ENCODE measurements at places on chromosomes 7 and 10. TPM values are rescaled to one million over a fixed set of nuclear protein-coding genes. Genes with fewer than 3 reads are reported as not detected.

TBC1D12 gene
- 0.31 TPM for polyA plus RNA-seq

GJD4 gene
- not detected for polyA plus RNA-seq

SPDYE5 gene
- 0.42 TPM for polyA plus RNA-seq

AKAP9 gene
- 20.8 TPM for polyA plus RNA-seq

UCN3 gene
- polyA plus RNA-seq = not detected

MYH16 gene
- not detected for polyA plus RNA-seq

MMD2 gene
- not detected for polyA plus RNA-seq

SCART1 gene
- polyA plus RNA-seq = not detected

EEF1AKMT2 gene
- polyA plus RNA-seq = 24.4 TPM

SLC26A5 gene
- polyA plus RNA-seq = not detected

TMEM270 gene
- not detected for polyA plus RNA-seq

BLOC1S2 gene
- 258 TPM for polyA plus RNA-seq

DNA sequence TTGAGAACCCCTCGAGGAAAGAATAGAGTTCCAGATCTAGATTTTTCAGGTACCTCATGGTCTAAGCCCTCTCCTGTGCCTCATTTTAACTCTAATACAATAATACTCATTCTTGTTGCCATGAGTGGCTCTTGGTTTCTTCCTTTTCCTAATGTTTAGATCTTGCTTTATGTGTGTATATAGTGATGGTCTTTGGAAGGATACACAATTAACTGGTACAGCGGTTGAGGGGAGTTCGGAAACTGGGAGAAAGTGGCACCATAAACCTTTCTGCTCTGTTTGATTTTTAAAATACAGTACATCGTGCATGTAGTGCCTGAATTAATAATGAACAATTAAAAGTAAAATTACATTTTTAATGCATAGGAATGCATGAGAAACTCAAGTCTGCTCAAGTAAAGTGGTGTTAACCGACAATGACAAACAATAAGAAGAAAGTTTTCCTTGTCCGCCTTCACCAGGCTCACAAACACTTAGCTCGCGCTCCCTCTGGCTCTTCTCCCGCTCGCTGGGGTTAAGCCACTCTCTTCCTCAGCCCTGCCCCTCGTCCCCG lies 386 bp upstream of the EIF4EBP2 start:
- peaks cover 42% of the 10 kb centered on the region for H3K4me1 ChIP-seq
- H3K27ac ChIP-seq = peak overlapping the region; percentile 89
- DNase-seq = no peak
- H3K27me3 ChIP-seq = no peaks in the 10 kb centered on the region

DNA sequence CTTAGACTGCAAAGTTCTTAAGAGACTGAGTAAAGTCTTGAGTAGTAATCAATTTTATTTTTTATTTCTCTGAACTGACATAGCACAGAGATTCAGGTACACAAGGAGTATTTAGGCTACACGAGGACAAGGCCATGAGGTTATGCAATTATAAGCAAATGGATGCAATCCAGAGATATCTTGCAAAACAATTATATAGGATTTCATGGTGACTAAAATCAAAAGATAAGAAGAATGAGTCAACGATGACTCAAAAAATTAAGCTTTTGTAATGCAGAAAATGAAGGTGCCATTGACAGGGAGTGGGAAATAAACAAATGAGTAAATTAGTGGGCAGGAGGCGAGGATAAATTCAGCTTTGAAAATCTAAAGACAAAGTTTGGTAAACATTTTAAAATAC lies 66.7 kb upstream of the MYO3A start:
- no peak for DNase-seq
- no peaks in the 10 kb centered on the region for H3K4me1 ChIP-seq
- H3K4me3 ChIP-seq = no peak overlapping the region
- H3K36me3 ChIP-seq = peaks cover 7% of the 10 kb centered on the region
- H3K27me3 ChIP-seq = peaks cover 26% of the 10 kb centered on the region
- no peak overlapping the region for H3K27ac ChIP-seq

DNA sequence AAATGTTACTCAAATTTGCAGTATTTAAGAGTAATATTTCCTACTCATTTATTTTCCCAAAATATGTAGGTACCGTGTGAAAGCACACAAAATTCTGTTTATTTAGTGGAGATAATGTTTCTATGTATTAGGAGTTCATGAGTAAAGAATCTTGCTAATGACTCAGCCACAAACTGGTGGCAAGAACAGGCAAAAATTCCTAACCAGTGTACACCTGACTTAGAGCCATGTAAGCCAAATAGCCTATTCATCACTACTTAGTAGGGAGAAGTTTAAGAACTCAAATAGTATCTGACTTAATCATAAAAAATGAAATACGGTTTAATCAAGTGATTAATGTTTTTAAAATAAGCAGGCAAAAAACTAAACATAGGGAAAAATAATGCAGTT lies 169.0 kb downstream of the SRPK2 start:
- no peak overlapping the region for H3K4me3 ChIP-seq
- H3K27me3 ChIP-seq = no peaks in the 10 kb centered on the region
- H3K4me1 ChIP-seq = peaks cover 54% of the 10 kb centered on the region
- no peaks in the 10 kb centered on the region for H3K36me3 ChIP-seq
- no peak for DNase-seq

GRCh38 chr10:47458466-47459154 lies 25.3 kb downstream of the ANXA8 start:
- H3K27me3 ChIP-seq = peaks cover 10% of the 10 kb centered on the region
- H3K36me3 ChIP-seq = no peaks in the 10 kb centered on the region
- no peak for DNase-seq
- peaks cover 9% of the 10 kb centered on the region for H3K4me1 ChIP-seq
- no peak overlapping the region for H3K4me3 ChIP-seq

DNA sequence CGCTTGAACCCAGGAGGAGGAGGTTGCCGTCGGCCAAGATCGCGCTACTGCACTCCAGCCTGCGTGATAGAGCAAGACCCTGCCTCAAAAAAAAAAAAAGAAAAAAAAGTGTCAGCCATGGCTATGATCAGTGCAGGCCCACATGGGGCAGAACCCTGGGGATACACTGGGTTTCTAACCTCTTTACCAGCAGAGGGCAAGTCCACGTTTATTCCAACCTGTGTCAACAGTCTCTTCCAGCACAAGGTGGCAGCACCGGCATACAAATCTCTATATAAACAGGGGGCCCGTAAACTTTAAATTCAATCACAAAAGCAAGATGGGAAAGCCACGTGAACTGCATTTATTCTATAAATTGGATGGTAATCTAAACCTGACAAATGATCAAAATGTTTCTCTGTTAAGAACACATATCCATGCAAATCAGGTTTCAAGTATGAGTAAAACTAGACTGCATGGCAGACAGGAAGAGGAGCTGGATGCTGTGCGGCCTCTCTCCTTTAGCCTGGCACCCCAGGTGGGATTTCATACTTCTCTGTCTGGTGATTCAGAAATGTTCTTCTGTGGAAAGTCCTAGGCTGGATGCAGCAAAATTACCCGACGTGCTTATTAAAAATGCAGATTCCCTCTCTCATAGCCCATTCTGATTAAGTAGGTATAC lies 60.0 kb upstream of the STEAP1B start:
- H3K36me3 ChIP-seq = no peaks in the 10 kb centered on the region
- DNase-seq = peak; percentile 75
- peaks cover 51% of the 10 kb centered on the region for H3K4me1 ChIP-seq
- no peaks in the 10 kb centered on the region for H3K27me3 ChIP-seq
- H3K4me3 ChIP-seq = peak overlapping the region; percentile 47
- peak overlapping the region; percentile 28 for H3K27ac ChIP-seq

DNA sequence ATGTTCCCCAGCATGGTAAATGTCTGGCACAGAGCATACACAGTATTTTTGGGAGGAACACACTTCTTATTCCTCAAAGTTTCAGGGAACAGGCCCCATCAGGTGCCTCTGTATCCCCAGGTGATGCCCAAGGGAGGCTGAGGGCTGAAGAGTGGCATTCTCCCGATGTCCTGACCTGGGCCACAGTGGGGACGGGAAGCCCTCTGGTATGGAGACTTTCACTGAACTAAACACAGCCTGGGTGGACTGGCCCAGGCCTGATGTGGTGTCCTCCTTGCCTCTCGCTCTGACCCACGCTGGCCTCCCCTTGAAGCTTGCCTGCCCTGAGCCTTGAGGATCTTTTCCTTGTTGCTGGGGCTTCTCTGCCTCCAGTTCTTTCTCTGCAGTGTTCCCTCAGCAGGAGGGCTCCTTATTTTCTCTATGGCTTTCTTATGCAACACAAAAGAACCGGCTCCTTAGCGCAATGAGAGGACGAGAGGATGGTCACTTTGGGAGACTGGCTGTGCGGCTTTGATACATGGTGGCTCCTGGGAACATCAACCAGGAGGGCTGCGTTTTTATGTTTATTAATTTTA lies 157.5 kb upstream of the TNS3 start:
- DNase-seq = no peak
- peaks cover 21% of the 10 kb centered on the region for H3K27me3 ChIP-seq
- peaks cover 34% of the 10 kb centered on the region for H3K4me1 ChIP-seq
- H3K36me3 ChIP-seq = no peaks in the 10 kb centered on the region

DNA sequence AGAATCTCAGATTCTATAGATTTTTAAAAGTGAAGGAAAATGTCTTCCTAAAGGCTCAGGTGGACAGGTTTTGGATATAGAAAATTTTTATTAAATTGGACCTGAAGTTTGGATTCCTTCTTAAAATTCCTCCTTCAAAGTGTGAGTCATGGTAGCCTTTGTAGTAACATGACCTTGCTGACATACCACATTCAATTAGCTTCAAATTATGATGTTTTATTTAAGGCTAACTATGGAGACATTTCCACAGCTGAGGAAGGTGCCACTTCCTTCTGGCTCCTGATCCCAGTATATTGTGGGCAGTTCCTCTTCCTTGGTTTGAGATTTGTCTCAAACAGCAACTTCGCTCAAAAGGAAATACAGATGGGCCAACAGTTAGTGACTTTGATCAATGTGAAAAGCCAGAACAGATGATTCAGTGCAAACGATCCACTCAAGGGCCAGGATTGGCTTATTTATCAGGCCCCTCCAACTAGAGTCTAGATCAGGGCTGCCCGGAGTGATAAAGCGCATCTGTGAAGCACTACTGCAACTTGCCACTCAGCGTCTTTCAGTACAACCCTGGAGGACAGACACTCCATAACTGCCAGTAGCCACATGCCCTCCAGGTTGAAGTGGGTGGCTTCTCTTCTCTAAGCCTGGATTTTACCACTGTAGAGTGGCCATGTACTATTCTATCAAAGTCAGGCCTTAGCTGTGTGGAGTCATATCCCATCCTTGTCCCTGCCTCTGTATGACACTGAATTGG lies 573.5 kb downstream of the KIF20B start:
- no peak overlapping the region for H3K27ac ChIP-seq
- no peak for DNase-seq
- H3K36me3 ChIP-seq = no peaks in the 10 kb centered on the region
- no peaks in the 10 kb centered on the region for H3K4me1 ChIP-seq
- H3K27me3 ChIP-seq = peaks cover 8% of the 10 kb centered on the region

GRCh38 chr10:30691639-30692015 lies 62.1 kb upstream of the LYZL2 start:
- no peaks in the 10 kb centered on the region for H3K36me3 ChIP-seq
- H3K4me1 ChIP-seq = peaks cover 6% of the 10 kb centered on the region
- no peak overlapping the region for H3K27ac ChIP-seq

GRCh38 chr10:16274911-16275310 lies 161.9 kb upstream of the PTER start:
- H3K36me3 ChIP-seq = peaks cover 5% of the 10 kb centered on the region
- H3K4me1 ChIP-seq = no peaks in the 10 kb centered on the region
- no peak overlapping the region for H3K27ac ChIP-seq
- no peak overlapping the region for H3K4me3 ChIP-seq

- H3K27me3 ChIP-seq = no peaks in the 10 kb centered on the region
- H3K4me1 ChIP-seq = peaks cover 9% of the 10 kb centered on the region
- H3K36me3 ChIP-seq = no peaks in the 10 kb centered on the region
- H3K27ac ChIP-seq = no peak overlapping the region
- no peak overlapping the region for H3K4me3 ChIP-seq
These were observed 39.7 kb downstream of the OTUD1 start for GRCh38 chr10:23478570-23478969.

DNA sequence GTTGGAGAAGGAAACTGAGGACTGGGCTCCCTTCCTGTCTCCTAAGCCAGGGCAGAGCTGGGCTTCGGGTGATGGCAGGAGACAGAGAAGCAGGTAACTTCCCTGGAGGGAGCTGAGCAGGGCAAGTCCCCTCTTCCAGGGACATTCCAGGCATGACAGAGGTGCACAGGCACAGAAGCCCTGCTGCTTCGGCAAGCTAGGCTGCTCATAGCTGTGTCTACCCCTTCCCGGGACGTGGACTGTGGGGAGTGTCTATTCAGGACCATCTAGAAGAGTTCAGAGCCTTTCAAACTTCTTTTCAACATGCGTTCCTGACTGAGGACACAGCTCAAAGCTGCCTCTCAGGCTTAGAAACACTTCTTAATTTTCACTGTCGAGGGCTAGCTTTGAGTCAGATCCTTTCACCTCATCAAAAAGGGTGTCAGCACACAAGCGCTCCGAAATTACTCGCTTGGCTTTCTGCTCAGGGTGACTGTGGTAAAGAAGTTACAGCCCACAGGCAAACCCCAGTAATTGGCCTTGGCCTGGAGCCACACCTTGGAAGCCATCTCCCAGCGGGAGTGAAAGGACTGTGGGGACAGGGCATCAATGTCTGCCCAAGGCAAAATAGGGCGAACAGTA lies 63.7 kb upstream of the STEAP1B start:
- peaks cover 82% of the 10 kb centered on the region for H3K4me1 ChIP-seq
- H3K27me3 ChIP-seq = no peaks in the 10 kb centered on the region
- no peaks in the 10 kb centered on the region for H3K36me3 ChIP-seq
- peak overlapping the region; percentile 77 for H3K4me3 ChIP-seq
- no peak for DNase-seq

DNA sequence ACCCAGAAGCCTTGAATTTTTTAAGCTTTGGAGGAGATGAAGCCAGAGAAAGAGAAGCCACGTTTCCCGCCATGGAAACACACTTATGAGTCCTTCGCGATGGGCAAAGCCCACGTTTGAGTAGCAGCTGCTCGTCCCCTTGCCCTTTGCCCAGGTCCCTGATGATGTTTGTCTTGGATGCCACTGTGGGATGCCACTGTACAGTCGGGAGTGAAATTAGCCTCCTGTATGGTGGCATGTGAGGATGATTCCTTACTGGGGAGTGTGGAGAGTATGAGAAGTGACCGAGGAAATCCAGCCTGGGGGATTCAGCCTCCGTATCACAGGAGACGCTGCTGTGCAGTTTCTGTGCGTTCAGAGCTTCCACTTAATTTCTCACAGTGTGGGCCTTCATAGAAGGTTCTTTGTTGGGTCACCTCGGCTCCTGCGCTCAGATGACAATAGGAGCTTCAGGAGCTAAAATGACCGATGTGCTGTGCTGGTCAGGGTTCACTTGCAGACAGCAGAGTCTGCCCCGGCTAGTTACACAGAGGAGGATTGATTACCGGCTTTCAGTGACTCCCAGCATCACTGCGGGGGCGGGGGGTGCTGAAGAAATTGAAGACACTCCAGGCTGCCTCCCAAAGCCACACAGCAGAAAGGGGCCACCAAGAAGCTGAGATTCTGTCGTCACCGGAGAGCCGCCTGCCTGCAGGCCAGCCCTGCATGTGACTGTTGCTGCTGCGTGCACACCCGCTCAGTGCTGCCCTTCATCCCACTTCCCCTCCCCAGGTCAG lies 122.1 kb upstream of the SFMBT2 start:
- H3K36me3 ChIP-seq = no peaks in the 10 kb centered on the region
- no peak overlapping the region for H3K27ac ChIP-seq
- no peak for DNase-seq
- no peaks in the 10 kb centered on the region for H3K4me1 ChIP-seq
- H3K4me3 ChIP-seq = no peak overlapping the region

- no peak for DNase-seq
- no peaks in the 10 kb centered on the region for H3K36me3 ChIP-seq
- no peaks in the 10 kb centered on the region for H3K27me3 ChIP-seq
- no peak within 1 kb of the TSS for H3K27ac ChIP-seq
- H3K4me1 ChIP-seq = peaks cover 21% of the 10 kb centered on the region
These were observed at the start of gene LDB3 for GRCh38 chr10:86668297-86669165. LDB3 (plus strand) TSS chr10:86668511; CDS start chr10:86668692, 181 bp downstream.

- no peak overlapping the region for H3K27ac ChIP-seq
- no peak overlapping the region for H3K4me3 ChIP-seq
- H3K4me1 ChIP-seq = no peaks in the 10 kb centered on the region
- H3K27me3 ChIP-seq = peaks cover 16% of the 10 kb centered on the region
- no peaks in the 10 kb centered on the region for H3K36me3 ChIP-seq
These were observed 67.4 kb downstream of the AMPH start for GRCh38 chr7:38563741-38564140.
